ENCODE measurements at places on chromosomes 7 and 10. TPM values are rescaled to one million over a fixed set of nuclear protein-coding genes. Genes with fewer than 3 reads are reported as not detected.

The ACTA2 gene
- 14.9 TPM for total RNA-seq

The PPP1R17 gene
- not detected for total RNA-seq

The DOCK1 gene
- total RNA-seq: 28.9 TPM

The SPDYE18 gene
- not detected for total RNA-seq

The SLC13A1 gene
- not detected for total RNA-seq

The SHH gene
- total RNA-seq: not detected

The FAM25C gene
- not detected for total RNA-seq

The STEAP4 gene
- 0.02 TPM for total RNA-seq

The PNLIPRP3 gene
- not detected for total RNA-seq

The SSC4D gene
- total RNA-seq: 1.6 TPM

The HYAL4 gene
- total RNA-seq: 0.37 TPM

The RSPH10B2 gene
- total RNA-seq: not detected

The GNAI1 gene
- total RNA-seq: 71.9 TPM

The CRHR2 gene
- not detected for total RNA-seq

The STAG3 gene
- total RNA-seq: 0.35 TPM

The FEZF1 gene
- 2.3 TPM for total RNA-seq

The PAPOLB gene
- 0.02 TPM for total RNA-seq

The RBP3 gene
- not detected for total RNA-seq

The BAMBI gene
- total RNA-seq: 51.3 TPM
